CD4-positive, alpha-beta T cell (primary cell): ENCODE measurements at places on chromosomes 3 and 15. TPM values are rescaled to one million over a fixed set of nuclear protein-coding genes. Genes with fewer than 3 reads are reported as not detected.

Gene MNS1
- total RNA-seq = 0.20 TPM

Gene ZIC1
- not detected for total RNA-seq

Gene PLA2G4E
- total RNA-seq = not detected

Gene SYNM
- total RNA-seq = 0.11 TPM

Gene CKMT1B
- total RNA-seq = not detected

Gene GOLGA8J
- not detected for total RNA-seq

DNA sequence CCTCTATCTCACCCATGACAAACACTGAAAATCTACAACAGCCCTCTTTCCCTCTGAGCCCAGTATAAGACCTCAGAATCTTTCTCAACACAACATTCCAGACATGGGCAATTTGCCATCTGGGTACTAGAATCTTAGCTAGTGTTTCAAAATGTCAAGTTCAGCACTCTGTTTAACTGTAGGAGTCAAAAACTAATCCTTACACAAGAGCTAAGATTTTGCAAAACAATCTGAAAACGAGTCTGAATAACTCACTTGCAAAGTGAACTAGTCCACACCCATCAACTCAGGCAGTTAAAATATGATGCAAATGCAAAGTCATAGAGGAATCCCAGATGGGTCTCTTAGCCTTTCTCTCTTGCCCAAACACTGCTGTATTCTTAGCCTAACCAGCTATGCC is 67.8 kb downstream of the GPR176 start:
- DNase-seq = no peak

- no peak for DNase-seq
Observed at GRCh38 chr3:21067031-21067813, 683.8 kb downstream of the ZNF385D start.

- DNase-seq = no peak
Observed at GRCh38 chr15:95880031-95880570, 450.4 kb upstream of the NR2F2 start.

DNA sequence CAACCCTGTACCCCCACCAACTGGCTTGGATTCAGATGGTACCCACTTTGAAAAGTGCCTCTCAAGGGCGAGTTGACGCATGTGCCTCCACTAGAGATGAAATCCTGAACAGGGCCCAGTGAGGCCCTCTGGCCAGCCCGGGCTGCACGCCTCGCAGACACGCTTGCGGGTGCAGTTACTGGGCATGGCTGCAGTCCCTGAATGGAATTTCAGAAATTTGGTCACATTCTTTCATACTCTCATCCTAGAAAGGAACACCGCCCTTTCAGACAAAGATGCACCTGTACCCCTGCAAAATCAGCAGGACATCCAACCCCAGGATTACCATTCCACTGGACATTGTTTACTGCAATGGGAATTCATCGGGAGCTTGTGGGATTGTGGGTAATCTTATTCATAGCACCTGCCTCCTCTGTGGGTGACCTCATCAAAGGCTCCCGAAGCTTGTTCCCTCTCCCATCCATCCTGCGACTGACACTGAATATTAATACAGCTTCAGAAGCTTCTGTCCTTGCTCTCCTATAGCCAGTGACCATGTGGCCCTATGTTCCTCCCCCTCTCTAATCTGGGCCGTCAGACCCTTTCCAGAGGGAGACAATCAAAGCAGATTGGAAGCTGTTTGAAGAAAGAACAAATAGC is 42.5 kb upstream of the TPM1 start:
- DNase-seq = no peak

DNA sequence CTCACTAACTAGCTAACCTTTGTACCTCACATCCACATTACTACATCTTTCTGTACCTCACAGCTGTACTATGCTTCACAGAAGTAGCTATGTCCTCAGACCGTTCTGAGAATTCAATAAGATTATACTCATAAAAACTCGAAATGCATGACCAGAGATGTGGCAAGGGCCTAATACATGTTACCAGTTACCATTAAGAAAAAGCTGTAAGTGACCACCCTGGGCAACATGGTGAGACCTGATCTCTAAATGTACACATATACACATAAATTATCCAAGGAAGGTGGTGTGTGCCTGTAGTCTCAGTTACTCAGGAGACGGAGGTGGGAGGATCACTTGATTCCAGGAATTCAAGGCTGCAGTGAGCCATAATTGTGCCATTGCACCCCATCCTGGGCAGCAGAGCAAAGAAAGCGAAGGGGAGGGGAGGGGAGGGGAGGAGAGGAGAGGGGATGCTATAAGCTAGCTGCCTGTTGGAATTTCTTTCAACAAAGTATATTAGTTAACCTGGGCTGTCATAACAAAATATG is 482.6 kb upstream of the ZNF717 start:
- no peak for DNase-seq

DNA sequence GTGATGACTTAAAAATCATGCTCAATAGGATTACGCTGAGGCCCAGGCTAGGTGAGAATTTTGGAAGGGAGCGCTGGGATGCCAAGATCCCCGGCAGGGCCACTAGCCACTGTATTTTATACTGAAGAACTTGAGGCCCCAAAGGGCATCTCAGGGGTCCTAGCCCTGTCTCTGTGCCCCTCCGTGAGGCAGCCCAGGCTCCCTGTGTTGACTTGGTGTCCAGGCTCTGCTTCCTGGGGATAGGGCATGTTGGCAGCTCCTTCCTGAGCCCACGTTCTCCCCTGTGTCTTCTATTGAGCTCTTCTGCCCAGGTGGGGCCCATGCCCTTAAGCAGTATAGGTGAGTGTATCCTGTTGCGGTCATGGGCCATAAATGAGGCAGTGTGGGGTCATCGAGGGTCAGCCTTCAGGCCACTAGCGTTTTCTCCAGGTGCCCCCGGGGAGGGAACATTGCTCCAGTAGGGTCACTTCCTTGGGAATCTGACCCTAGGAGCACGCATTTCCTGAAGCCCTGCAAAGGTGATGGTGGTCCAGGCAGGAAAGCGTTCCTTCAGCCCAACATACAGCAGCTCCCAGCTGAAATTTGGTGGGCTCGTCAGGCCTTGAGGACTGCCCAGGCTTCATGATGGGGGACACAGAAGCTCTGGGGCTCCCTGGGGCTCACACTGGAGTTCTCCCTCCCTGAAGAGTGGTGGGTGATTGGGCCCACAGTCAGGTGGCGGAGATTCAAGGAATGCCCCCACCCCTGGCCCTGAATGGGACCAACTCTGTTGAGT is 189.4 kb downstream of the UBE3A start:
- DNase-seq = no peak

DNA sequence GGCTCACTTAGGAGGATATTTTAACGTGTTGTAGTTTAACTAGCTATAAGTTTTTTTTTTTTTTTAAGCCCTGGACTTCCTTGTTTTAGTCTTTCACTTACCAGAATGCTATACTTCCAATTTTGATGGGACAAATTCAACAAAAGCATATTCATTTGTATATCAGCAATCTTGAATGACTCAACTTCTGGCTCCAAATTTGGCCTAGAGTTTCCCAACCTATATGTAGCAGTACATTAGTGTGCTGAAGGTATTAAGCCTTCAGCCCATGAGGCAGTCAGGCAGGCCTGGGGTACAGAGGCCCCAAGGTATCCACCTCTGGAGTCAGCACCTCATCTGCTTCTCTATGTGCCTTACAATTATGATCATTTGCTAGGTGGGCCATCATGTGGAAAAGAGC is 5.9 kb downstream of the PBRM1 start:
- DNase-seq = no peak

DNA sequence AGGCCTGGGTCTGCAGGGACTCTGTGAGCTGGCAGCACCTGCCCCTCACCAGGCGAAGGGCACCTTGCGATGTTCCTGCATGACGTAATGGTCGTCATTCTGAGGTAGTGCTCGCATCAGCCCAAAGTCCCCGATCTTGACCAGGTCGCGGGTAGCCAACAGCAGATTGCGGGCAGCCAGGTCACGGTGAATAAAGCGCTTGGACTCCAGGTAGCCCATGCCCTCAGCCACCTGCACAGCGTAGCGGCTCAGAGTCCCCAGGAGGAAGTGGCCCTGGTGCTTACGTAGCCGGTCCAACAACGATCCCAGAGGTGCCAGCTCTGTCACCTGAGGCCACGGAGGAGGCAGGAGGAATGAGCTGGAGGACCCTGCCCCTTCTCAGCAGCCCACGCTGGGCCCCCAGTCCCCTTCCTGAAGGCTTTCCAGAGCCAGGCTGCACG is 26.3 kb downstream of the TNK2 start:
- no peak for DNase-seq

GRCh38 chr3:167941234-167941995 is 154.3 kb downstream of the GOLIM4 start:
- no peak for DNase-seq

GRCh38 chr3:113141543-113141942 is 69.8 kb upstream of the BOC start:
- no peak for DNase-seq
